Stimulated activated CD4-positive, alpha-beta T cell treated with anti-CD3 and anti-CD28 coated beads, Interleukin-12 subunit alpha, Interleukin-12 subunit beta, amount 100 ng/mL, for 24 hours (primary cell): ENCODE measurements at places on chromosomes 3 and 15.

GRCh38 chr3:158106766-158107471 lies 699 bp upstream of the SHOX2 start:
- no peak for DNase-seq

DNA sequence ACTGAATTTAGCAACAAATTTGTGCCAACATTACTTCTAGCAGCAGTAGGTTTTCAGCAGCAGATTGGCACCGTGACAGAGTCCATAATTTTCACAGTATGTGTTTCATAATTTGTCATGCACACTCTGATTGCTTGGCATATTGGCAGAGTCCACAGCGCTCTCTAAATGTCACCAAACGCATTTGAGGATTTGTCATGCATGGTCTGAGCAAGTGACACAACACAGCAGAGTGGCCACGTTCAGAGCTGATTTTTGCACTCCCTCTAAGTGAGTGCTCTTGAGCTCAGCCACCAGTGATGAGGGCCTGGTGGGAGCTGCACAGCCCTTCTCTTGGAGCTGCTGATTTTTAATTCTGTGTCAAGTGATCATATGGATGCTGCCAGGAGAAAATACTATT lies 1270.8 kb downstream of the ROBO1 start:
- no peak for DNase-seq

DNA sequence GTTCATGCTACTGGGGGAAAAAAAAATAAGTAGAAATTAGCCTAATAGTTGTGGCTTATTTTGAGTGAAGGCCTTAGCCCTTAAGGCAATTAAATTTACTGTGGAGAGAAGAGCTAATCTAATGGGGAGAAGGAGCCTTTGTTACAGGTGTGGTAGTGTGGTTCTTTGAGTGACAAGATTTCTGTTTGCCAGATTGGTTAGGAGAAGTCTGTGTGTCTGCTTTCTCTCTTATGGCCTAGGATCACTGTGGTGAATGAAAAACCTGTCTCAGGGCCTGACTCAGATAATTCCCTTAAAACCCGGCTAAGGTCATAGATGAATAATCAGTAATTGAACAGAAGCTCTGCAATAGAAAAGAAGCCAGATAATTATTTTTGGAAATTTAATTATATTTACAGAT lies 27.0 kb downstream of the OPA1 start:
- no peak for DNase-seq

GRCh38 chr3:39349080-39349479 lies 19.6 kb downstream of the CCR8 start:
- no peak for DNase-seq

GRCh38 chr15:62648954-62649353 lies 393.6 kb upstream of the TPM1 start:
- no peak for DNase-seq

GRCh38 chr3:121481106-121481880 lies 64.5 kb downstream of the POLQ start:
- no peak for DNase-seq

DNA sequence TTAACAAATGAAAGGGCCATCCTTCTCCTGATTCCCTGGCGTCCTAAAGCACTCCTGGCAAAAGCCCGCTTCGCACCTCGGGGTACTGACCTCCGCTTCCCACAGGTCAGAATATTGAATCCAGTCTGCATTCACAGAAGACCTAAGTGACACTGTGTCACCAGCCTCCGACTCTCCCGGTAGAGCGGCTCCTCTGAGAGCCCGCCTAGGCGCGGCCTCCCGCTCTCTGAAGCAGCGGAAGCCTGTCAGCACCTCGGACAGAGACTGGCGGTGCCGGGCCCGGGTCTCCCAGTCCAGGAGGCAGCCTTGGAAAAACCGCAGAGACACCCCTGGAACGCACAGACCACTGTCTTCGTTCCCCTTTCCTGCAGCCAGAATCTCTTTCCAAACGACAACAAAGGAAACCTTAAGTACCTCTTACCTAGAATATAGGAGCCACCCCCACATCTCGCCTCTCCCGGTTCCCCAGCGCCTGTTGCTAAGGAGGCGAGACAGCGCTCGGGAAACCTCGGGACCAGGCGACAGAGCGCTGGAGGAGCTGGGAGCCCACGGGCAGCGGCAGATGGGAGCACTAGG lies 1.2 kb downstream of the GABRB3 start:
- no peak for DNase-seq

- no peak for DNase-seq
These were observed 59.5 kb upstream of the TNFSF10 start for GRCh38 chr3:172582712-172583111.

DNA sequence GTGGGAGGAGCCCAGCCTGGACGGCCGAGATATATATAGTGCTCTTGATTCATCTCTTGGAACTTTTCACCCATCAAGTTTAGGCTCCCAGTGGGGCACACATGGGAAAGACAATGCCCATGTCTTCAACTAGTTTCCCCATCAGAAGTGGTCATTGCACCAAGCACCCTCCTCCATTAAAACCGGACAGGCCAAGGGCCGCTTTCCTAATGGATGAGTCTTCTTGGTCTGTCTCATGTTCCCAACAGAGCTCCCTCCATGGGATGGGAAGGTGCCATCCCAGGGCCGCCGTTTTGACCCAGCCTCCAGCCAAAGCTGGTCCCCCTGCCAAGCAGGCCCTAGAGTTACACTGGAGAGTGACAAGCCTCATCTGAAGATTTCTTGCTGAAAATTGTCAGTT lies 34.7 kb upstream of the UBE2Q2 start:
- no peak for DNase-seq

GRCh38 chr3:156256945-156257344 lies 136.6 kb downstream of the KCNAB1 start:
- no peak for DNase-seq

DNA sequence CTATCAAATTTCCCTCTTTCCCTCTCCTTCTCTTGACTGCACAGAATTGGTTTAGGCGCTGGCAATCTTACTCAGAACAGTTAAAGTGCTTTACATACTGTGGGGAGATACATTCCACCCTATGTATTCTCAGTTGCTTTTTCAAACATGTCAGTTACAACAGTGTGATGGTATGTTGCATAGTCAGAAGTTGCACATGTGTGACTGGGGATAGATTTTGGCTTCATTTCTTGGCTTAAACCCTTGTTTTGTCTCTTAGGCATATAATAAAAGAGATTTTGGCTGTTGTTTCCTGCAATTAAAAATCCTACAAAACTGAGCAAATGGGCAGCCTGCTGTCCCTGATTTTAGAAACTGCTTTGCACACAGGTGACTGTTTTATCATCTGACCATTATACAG lies 86.7 kb downstream of the PIK3R4 start:
- DNase-seq, result no peak

- no peak for DNase-seq
These were observed 3.4 kb downstream of the PP2D1 start for GRCh38 chr3:20008646-20009045.

DNA sequence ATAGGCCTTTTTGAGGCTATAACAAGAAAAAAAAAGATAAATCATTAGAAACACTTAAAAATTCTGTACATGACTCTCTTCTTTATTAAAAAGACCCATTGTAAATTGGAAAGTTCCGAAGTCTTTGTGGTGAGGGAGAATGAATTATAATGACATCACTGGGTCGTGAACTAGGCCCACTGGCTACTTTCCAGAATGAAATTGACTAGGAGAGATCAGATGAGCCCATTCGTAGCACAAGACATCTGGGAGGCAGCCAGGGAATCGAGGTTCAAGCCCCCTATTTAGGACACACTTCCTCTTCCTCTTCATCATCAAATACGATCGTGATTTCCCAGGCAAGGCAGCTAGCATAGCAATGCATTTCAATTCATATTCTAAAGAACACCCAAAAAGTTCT lies 889.8 kb upstream of the NR2F2 start:
- DNase-seq, result no peak
